ENCODE measurements at places on chromosomes 4 and X.

DNA sequence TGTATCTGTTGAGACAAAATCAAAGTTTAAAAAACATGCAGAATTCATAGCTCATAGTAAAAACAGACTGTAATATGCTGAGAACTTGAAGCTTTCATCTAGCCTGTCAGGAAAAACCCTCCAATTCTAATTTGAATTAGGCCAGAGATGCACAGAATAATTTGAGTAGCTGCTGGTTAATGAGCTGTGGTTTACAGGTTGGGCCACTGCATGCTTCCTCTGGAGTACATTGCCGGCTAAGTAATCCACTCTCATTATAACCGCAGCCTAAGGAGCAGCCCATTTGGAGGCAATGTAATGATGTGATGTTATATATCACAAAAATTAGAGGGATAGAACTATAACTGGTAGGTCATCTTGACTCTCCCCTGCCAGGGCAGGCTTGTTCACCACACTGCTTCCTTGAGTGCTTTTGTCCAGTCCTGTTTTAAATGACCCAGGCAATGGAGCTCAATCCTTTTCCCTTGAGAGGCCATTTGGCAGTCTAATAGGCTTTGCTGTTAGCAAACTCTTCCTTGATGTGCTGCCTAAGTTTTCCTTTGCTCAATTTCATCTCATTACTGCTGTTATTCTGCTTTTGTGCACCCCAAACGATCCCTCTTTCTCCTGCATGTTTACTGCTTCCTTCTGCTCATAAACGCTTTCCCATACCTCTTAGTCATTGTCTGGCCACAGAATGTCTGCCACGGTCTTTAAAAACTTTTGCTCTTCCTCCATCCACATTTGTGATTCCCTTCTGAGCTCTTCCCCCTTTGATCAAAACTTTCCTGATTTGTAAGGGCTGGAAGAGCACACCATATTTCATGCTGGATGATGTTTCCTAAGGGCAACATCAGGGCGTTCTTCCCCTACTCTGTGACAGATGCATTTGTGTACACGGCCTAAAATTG is 230.9 kb downstream of the C4orf33 start:
- DNase-seq: no peak

DNA sequence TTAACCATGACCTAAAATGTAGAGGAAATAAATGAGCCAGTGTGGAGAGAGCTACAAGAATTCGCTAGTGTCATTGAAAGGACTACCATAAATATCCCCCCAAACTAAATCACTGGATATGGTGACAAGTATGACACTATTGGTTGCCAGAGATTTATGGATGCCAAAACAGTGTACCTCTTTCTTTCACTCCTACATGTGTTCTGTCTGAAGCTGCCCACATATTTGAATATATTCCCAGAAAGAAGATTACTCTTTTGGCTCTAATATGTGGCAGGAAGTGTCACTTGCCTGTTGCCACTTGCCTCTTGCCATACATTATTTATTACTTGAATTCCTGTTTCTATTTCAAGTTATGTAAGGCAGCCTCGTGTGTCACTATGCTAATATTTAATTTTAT is 1573.6 kb downstream of the TECRL start:
- no peak for DNase-seq

DNA sequence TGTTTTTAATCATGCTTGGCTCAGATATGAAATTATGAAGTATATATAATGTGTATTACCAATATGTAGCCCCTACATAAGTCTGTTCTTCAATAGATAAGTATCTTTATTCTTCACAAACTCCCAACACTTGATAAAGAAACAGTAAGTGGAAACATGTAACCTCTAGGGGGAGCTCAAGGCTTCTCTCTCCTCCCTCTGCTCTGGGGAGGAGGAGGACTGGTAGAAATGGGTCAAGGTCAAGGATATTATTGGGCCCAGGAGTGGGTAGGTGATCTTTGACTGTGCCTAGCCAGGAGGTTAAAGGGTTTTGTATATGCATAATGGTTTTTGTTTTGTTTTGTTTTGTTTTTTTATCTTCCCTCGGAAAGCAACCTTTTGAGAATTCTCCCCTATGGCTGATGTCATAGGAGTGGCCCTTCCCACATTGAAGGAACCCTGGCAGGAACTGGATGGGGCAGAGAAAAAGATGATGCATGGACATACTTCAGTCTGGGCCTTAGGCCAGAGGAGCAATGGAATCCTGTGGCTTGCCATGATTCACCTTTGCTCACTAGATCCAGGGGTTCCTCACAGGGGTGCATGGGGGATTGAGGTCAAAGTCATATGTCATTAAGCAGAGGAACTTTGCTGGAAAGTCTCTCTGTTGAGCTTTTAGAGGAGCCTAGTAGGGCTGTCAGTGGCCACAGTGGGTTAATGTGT is 460.3 kb downstream of the MID1IP1 start:
- no peak for DNase-seq

GRCh38 chr4:121273191-121273590 is 107.6 kb downstream of the QRFPR start:
- no peak for DNase-seq

- DNase-seq: no peak
Measured at GRCh38 chr4:184364100-184364921, 110.0 kb downstream of the IRF2 start.

DNA sequence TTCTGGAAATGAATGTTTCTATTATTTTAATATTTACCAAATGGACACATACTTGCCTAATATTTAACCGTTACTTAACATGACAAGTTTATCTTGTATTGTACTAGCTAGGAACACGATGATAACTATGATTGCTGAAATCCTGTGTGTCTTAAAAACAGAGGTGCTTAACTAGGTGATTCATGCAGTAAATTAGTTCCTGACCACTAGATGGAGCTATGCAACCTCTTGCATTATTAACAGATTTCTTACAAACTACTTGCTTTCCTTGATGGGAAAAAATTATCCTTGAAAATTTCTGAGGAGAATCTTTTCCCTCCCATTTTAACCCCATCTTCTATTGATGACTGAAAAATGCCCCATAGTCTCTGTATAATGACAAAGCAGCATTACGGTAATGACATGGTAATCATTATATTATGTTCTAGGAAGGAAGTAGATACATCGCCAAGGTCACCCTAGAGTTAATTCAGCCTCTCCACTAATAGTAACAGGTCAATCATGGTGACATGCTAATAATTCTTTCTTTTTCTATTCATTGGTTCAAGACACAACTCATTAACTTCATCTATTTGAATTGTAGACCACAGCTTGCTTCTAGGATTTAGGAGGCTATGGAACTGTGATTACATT is 844.2 kb downstream of the RAPGEF2 start:
- no peak for DNase-seq
